GM23248 (cell line): ENCODE measurements at places on chromosomes 16 and 17.
A peak's percentile ranks its signal among the peaks of the same experiment; 100 is the strongest.

DNA sequence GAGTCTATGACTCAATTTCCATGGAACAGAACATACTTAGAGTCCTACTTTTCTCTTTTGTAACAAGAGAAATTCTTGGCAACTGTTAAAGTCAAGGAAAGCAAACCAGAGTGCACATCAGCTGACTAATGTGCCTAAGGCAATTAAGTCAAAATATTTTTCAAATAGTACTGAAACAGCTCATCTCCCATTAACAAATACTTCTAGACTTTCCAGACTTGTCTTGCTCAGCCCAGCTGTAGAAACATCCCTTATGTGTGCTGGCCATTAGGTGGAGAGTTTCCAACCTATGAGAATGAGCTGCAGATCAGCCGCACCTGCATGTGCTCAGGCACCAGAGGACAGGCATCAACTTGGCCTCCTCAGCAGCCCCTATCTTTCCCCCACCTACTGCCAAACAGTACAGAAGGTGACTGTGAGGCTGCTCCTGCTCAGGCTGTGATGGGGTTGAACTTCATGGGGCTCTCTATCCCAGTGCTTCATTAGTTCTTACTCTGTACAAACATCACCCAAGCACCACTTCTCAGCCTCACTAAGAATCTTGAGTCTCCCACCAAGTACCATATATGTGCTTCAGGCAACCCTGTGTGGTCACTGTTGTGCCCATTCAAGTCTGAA, 32.2 kb downstream of the TEX2 start:
- DNase-seq: peak; percentile 97

- DNase-seq: no peak
Observed at GRCh38 chr16:10765772-10766171, 22.1 kb downstream of the NUBP1 start.

- DNase-seq: no peak
Observed at GRCh38 chr17:42198897-42199296, 4.6 kb upstream of the GHDC start.

GRCh38 chr16:70395345-70395901, 43.5 kb downstream of the ST3GAL2 start:
- peak; percentile 56 for DNase-seq

- DNase-seq: peak; percentile 54
Observed at GRCh38 chr16:87461466-87461991, 31.3 kb downstream of the ZCCHC14 start.

- no peak for DNase-seq
Observed at GRCh38 chr16:70158261-70158939, 15.2 kb upstream of the CLEC18C start.

GRCh38 chr16:49213594-49213993, 68.0 kb downstream of the CBLN1 start:
- DNase-seq: no peak

DNA sequence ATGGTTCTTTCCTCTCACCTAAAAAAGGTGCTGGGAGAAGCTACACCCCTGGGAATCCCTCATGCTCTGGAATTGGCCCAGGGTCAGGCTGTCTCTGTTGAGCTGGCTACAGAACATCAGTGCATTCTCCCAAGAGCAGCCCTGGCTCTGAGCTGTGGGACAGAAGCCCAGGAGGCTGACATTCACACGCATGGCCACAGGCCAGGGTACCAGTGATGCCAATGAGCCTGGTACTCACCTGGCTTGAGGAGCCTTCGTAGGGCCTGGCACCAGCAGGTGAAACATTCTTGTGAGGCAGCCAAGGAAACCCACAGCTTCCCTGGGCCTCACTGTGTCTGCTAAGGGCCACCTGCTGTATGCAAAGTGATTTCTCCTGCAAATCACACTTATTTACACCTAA, 121.7 kb upstream of the CCL2 start:
- DNase-seq: no peak

GRCh38 chr16:82935766-82936165, 309.0 kb downstream of the CDH13 start:
- no peak for DNase-seq

- no peak for DNase-seq
Observed at GRCh38 chr16:4703906-4704305, 10.5 kb downstream of the NUDT16L1 start.

- no peak for DNase-seq
Observed at GRCh38 chr17:31660684-31661083, 198.4 kb downstream of the COPRS start.

DNA sequence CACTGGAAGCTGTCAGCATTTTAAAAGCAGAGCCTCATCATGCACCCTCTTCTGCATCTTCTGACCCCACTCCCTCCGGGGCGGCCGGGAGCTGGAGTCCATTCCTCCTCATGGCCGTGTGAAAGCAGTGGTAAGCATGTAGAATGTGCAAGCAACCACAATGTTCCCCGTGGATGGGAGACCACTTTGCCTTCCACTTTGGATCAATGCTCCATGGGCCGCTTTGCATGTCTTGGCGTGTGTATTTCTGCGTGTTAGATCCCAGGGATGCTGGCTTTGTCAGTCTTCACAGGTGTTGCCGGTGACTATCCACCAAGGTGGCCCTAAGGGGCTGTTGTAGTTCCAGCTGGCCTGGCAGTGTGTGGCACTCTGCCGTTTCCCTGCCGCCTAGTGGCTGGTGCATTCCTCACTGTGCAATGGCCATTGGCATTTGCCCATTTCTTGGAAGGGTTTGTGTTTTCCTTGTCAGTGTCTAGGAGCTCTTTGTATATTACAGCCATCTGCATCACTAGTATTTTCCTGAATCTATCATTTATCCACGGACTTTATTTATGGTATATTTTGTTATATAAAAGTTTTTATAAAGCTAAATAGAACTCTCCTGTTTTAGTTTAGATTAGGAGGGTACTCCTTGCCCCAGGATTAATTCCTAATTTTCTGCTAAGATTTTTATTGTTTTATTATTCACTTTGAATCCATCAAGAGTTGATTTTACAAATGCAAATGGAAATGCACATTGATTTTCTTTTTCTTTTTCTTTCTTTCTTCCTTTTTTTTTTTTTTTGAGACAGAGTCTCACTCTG, 5.8 kb upstream of the ALDH3A1 start:
- DNase-seq: peak; percentile 64

GRCh38 chr16:73171380-73171779, 123.5 kb upstream of the ZFHX3 start:
- DNase-seq: no peak

GRCh38 chr16:80189476-80190175, 351.2 kb upstream of the DYNLRB2 start:
- DNase-seq: no peak

GRCh38 chr16:63890081-63890480, 1231.8 kb downstream of the CDH11 start:
- DNase-seq: peak; percentile 30

- DNase-seq: peak; percentile 59
Observed at GRCh38 chr17:38705803-38706504, 881 bp downstream of the MLLT6 start.

GRCh38 chr16:84207251-84207650, 16.3 kb downstream of the ADAD2 start:
- no peak for DNase-seq

DNA sequence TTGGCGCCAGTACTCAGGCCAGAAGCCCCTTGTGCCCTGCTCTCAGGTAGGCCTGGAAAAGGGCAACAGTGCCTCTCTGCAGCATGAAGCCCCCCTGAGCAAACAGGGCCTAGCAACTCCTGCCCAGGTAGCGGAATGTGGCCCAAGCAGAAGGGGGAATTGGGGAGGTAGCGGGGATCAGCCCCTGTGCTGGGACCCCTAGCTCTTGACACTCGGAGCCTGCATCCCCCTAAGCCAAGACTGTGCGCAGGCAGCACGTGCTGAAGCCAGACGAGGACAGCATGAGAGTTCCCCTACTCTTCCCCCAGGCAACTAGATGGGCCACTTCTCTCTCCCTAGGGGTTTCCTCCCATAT, 823 bp upstream of the CD2BP2 start:
- peak; percentile 16 for DNase-seq

GRCh38 chr17:10513299-10514067, 4.9 kb downstream of the MYH1 start:
- DNase-seq: peak; percentile 38

DNA sequence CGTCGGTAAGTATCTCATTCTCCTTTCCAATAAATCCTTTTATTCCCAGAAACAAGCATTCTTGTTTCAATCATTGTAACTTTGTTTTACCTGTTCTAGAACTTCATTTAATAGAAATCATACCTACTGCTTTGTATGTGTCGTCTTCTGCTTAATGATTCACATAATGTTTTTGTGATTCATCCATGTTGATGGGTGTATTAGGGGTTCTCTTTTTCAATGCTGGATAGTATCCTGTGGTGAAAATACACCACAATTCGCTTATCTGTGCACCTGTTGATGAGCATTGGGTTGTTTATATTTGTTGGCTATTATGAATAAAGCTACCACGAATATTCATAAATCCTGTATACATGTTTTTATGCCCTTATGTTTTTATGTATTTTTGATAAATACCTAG, 703.2 kb downstream of the MAF start:
- no peak for DNase-seq

- DNase-seq: peak; percentile 77
Observed at GRCh38 chr17:49575679-49576087, at the start of gene NXPH3. Gene NXPH3 (plus strand): TSS chr17:49575871. CDS start chr17:49576220, 349 bp downstream.

GRCh38 chr16:88556294-88556988, 13.8 kb upstream of the ZC3H18 start:
- DNase-seq: no peak
